Anterior cingulate cortex (tissue), 58 donors: ENCODE measurements at places on chromosomes 2 and 18.

DNA sequence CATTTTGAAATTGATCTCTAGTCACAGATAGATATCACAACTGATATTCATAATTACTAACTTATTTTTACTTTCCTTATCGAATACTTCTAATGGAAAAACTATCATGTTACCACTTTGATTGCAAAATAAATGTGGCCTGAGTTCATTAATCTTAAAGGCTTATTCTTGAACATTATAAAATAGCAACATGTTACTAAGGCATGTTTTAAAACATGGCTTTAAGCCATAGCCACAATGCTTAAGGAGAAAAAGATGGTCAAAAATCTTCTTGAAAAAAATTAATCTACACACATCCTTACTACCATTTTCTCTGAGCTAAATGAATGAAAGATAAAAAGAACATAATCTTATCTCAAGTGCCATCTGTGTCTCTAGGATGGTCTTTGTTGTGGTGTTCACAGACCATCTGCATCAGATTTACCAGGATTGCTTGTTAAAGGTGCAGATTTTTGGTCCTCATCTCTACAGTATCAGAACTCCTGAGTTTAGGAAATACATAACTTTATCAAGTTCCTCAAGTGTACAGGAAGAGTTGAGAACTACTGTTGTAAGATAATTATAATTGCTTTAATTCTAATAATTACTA, 15.3 kb downstream of the MTX2 start:
- no peak for DNase-seq

DNA sequence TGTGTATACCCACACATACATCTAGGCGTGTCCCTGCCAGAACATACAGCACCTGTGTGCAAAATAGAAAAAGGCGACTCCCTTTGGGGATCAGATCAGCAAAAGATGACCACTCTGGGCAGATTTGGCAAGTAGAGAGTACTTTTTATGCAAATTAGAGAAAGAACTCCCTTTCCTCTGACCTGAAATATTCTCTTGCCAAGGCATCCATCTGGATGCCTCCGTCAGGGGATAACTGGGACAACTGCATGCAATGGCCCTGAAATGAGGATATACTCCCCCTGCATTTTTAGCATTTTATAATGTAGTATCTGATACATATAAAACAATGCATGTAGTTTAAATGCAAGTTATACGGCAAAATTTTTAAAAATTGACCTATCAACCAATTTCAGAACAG, 247.7 kb downstream of the ICOS start:
- DNase-seq = no peak

- DNase-seq = no peak
Measured at GRCh38 chr18:58657494-58657893, 13.8 kb upstream of the MALT1 start.

DNA sequence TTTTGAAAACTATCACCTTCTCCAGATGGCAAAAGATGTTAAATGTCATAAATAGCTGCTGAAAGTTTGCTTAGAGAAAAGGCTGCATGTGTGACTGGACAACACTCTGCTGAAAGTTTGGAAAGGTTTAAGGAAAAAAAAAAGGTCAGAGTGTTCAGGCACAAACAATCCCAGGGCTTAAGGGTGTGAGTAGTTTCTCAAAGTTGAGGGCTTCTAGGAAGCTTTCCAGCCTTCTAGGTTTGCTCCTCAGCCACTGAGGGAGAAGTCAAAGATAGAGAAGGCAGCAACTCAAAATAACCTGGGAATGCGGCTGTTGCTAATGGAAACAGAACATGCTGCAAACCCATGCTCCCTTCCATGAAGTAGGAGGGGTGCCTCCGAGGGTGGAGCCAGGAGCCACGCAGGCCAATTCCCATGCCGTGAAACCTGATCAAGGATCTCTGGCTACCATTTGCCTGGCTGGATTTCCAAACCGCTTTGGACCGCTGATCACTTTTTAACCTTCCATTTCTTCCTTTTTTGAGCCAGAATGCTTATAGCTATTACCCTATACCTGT, 88.0 kb downstream of the TEX51 start:
- DNase-seq = no peak

- no peak for DNase-seq
Measured at GRCh38 chr2:240803191-240803590, 16.8 kb downstream of the KIF1A start.

- DNase-seq = no peak
Measured at GRCh38 chr2:229133155-229133772, 137.8 kb downstream of the PID1 start.

GRCh38 chr2:80303909-80304837, at the start of gene LRRTM1:
Gene LRRTM1, minus strand, starts transcription at chr2:80304752. Its CDS starts 933 bp downstream, at chr2:80303819.
- DNase-seq = peak; percentile 47

- DNase-seq = no peak
Measured at GRCh38 chr2:203579730-203580129, 44.6 kb upstream of the RAPH1 start.
